Aortic smooth muscle cell (primary cell): ENCODE measurements at places on chromosomes 12 and 14. TPM values are rescaled to one million over a fixed set of nuclear protein-coding genes. Genes with fewer than 3 reads are reported as not detected.

Gene SIRT4
- total RNA-seq, result 0.79 and 0.87 TPM in 2 replicates

Gene CFAP73
- total RNA-seq, result not detected in 2 replicates

Gene SYT1
- 1.1 and 1.2 TPM in 2 replicates for total RNA-seq

Gene TAS2R31
- 2.2 and 3.9 TPM in 2 replicates for total RNA-seq

Gene ENDOU
- total RNA-seq, result 0.40 and 0.81 TPM in 2 replicates
